Stimulated activated CD8-positive, alpha-beta memory T cell treated with anti-CD3 and anti-CD28 coated beads, Interleukin-4, amount 100 ng/mL, for 1 hour (primary cell): ENCODE measurements at places on chromosomes 5 and 9.

GRCh38 chr5:101643794-101644193 lies 652.3 kb downstream of the SLCO4C1 start:
- DNase-seq = no peak

DNA sequence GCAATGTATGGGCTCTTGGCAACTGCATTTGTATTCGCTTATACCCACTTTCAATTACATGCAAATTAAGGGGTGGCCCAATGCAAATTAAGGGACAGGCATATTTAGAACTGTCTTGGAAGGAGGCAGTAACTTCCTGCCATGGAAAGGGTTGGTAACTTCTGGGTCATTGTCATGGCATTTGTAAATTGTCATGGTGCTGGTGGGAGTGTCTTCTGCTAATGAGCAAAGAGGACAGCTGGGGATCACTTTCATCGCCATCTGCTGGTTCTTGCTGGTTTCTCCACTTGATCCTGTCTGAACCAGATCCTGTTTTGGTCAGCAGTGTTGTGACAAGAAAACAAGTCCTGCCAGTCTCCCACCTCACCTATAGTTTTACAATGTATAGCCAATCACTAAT lies 23.3 kb upstream of the UGT3A2 start:
- no peak for DNase-seq

DNA sequence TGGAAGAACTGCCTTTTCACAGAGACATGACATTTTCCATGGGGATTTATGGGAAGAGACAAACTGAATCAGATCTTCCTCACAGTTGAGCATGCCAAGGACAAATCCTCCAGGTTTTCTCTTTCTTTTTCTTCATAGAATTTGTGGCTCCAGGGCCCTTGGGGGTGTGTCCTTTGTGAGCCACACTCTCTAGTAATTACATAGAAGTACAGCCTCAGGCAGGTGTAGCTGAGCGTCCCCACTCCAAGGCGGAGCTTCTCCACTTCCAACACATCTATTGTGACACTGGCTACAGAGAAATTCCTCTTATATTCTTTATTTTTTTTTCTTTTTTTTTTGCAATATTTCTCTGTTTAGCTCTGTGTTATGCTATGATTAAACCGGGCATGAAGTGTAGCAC lies 420.5 kb upstream of the CD180 start:
- no peak for DNase-seq

- no peak for DNase-seq
Measured at GRCh38 chr9:115437418-115437817, 319.5 kb upstream of the TNC start.

DNA sequence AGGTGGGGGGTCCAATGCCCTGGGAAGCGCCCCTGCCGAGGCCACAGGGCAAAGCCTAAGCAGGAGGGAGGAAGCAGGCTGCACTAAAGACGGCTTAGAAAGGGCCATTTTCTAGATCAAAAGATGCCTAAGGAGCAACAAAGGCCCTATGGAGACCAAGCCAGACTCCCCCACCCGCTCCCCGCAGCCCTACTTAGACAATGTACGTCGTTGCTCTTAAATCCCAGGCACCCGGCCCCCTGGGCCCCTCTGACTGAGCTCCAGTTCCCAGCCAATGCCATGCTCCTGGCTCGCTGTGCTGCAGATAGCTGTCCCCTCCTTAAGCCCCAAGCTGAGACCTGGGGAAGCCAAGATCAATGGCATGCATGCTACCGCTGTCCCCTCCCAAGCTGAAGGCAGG lies 10.3 kb downstream of the IPPK start:
- no peak for DNase-seq

DNA sequence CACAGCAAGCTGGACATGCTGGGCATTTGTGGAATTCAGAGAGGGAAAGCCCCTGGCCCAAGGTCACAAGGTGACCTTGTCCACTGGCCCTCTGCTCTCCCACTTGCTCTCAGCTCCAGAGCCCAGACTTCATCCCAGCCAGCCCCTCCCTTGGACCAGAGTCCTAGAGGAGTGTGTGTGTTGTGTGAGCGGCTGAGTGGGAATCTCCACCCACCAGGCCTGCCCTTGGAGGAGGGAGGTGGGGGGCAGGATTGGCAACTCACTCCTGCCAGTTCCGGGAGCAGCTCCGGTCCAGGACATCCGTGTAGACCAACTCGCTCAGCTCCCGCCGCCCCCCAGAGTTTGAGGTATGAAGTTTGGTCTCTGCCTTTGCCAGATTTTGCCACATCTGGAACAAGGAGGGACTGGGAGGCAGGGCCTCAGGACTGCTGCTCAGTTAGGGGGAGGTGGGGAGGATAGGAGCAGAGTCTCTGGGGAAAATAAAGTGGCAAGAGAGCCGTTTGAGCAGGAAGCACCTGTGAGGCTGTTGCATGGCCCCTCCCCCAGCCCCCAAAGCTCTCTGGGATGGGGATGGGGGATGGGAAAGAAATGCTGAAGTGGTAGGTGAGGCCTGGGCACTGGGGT lies 1.4 kb downstream of the MZB1 start:
- no peak for DNase-seq

GRCh38 chr5:114184006-114184405 lies 177.9 kb upstream of the KCNN2 start:
- DNase-seq = no peak

DNA sequence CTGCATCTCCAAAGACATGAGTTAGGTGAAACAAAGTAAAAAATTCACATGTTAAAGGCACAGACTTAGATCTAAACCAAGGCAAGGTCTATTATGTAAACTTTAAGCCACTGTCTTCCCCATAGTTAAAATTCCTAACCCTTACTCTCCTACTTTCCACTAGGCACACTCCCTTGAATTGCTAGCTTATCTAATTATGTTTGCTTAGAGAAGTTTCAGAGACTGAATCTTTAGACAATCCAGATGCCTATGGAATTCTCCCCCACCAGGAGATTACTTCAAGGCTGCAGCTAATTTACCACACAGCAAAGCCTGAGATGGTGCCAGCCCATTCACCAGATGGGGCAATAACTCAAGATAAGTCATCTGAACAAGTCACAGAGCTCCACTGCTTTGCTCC lies 803.1 kb upstream of the COX7C start:
- DNase-seq = no peak

GRCh38 chr5:116459301-116459700 lies 115.3 kb downstream of the SEMA6A start:
- DNase-seq = no peak

DNA sequence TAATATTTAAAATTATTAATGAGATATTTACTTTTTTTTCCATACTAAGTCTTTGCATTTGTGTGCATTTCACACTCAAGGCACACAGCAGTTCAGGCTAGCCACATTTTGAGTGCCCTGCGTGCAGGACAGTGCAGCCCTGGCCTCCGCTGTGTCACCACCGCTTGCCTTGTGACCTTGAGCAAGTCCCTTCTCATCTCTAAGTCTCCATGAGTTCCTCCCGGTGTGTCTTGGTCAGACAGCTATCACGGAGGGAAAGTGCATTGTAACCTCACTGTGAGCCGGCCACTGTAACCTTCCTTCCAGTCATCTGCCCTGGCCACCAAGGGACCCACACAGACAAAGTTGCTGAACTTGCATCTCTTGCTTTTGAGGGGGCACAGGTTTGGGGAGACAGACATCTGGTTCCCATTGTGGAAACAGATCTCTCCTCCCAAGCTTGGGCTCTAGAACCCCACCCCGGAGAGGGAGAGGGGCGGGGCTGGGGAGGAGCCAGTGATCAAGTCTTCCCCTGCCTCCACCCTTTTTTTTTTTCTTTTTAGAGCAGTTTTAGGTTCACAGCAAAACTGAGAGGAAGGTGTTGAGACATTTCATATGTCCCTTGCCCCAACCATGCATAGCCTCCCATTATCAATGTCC lies 96.8 kb downstream of the C9orf50 start:
- no peak for DNase-seq

DNA sequence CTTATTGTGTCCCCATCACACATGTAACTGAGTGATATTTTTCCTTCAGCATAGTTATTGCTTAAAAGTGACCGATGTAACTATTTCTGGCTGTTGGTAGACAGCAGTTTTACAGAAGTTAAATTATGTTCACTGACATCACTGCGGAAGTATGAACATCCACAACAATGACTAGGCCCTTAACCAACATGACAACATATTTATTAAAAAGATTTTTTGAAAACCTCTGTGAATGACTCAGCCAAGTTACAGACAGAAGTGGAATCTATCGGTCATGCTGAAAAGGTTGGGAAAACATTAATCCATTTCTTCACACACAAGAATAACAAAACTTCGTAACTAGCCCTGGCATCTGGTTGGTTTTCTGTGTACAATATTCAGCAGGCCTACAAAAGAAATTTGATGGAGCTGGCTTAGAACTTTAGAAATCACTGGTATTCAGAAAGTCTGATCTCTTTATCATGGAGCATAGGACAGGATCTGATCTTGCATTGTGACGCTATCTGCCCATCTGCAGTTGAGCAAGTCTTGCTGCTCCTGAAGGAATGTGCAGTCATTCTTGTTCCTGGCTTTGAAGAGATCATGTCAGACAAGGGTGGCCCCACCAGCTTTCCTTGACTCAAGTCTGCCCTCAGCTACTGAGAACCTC lies 6.5 kb downstream of the GLIS3 start:
- no peak for DNase-seq

GRCh38 chr5:177357146-177357458 lies 622 bp upstream of the RGS14 start:
- DNase-seq = no peak

DNA sequence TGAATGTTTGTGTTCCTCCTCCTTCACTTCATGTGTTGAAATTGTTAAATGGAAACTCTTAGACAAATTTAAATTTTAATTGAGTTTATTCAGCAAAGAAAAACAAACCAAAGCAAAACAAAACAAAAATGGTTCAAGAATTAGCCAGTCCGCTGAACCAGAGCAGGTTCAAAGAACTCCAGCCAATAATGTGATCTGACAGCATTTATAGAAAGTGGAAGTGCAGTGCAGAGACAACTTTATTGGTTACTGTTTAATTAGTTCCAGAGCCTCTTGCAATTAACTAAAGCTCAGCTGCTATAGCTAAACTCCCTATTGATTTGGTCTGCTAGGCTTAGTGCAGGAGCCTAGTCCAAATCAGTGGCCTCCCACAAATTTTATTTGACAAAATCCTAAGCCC lies 132.9 kb downstream of the RNF180 start:
- no peak for DNase-seq

DNA sequence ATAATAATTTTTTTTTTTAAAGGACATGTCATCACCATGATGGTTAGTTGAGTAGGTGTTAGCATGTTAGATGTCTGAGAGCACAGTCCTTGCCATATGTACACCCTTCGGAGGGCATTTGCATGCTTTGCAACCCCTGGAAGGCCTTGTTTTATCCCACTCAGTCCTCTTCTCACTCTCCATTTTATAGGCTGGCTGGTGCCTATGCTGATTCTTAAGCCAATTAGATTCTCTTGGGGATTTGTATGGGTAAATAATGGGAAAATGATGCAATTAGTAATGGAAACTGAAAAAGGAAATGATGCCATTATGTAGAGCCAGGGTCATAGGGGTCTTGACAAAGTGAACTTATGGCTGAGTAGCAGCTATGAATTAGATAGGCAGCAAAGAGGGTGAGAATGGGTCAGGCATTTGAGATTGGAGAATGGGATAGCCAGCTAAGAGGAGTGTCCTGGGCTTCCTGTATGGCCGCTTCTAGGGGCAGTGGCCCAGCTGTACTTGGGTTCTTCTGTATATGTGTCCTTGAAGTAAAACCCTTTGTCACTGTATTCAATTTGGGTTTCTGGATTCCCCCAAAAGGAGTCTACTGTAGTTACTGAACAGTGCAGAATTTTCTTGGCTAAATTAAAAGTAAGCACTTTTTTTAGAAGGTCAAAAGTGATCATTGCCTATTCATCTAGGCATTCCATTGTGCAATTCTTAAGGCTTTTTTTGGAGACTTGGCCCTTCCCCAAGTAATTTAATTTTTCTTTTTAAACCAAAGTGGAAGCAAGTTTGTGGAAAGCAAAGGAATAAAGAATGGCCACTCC lies 31.6 kb downstream of the LRRTM2 start:
- DNase-seq = no peak

GRCh38 chr9:94864862-94865509 lies 138.5 kb downstream of the AOPEP start:
- no peak for DNase-seq

- no peak for DNase-seq
Measured at GRCh38 chr9:35563791-35564197, 41.3 kb upstream of the TESK1 start.

- peak; percentile 1 for DNase-seq
Measured at GRCh38 chr5:54673523-54674225, 156.1 kb downstream of the SNX18 start.

DNA sequence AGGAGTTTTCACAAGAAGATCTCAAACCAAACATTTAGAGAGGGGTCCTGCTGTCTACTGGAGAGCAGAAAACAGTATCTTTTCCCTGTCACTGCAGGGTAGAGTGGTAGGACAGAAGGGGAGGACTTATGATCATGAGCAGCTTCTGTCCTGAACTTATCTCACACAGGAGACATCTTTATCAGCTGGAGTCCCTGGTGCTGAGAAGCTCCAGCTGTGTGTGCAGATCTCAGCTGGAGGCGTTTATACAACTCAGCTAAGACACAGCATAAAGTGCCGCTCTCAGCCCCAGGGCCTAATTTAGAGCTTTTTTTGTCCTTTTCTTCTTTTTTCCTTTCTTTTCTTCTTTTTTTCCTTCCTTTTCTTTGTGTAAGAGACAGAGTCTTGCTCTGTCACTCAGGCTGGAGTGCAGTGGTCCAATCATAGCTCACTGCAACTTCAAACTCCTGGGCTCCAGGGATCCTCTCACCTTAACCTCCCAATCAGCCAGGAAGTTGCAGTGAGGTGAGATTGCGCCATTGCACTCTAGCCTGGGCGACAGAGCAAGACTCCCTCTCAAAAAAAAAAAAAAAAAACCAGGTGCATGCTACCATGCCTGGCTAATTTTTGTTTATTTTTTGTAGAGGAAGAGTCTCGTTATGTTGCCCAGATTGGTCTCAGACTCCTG lies 31.9 kb downstream of the CCDC125 start:
- DNase-seq = no peak

- DNase-seq = no peak
Measured at GRCh38 chr5:19577882-19578281, 410.1 kb downstream of the CDH18 start.
